Osteoblast (primary cell): ENCODE measurements at places on chromosomes 4 and X.

- peak; percentile 81 for DNase-seq
Measured at GRCh38 chrX:120310861-120311726, at the start of gene TMEM255A. Gene TMEM255A (minus strand): TSS chrX:120311461. CDS start chrX:120311309, 152 bp downstream.

GRCh38 chrX:93322110-93322509, 351.3 kb downstream of the NAP1L3 start:
- no peak for DNase-seq

DNA sequence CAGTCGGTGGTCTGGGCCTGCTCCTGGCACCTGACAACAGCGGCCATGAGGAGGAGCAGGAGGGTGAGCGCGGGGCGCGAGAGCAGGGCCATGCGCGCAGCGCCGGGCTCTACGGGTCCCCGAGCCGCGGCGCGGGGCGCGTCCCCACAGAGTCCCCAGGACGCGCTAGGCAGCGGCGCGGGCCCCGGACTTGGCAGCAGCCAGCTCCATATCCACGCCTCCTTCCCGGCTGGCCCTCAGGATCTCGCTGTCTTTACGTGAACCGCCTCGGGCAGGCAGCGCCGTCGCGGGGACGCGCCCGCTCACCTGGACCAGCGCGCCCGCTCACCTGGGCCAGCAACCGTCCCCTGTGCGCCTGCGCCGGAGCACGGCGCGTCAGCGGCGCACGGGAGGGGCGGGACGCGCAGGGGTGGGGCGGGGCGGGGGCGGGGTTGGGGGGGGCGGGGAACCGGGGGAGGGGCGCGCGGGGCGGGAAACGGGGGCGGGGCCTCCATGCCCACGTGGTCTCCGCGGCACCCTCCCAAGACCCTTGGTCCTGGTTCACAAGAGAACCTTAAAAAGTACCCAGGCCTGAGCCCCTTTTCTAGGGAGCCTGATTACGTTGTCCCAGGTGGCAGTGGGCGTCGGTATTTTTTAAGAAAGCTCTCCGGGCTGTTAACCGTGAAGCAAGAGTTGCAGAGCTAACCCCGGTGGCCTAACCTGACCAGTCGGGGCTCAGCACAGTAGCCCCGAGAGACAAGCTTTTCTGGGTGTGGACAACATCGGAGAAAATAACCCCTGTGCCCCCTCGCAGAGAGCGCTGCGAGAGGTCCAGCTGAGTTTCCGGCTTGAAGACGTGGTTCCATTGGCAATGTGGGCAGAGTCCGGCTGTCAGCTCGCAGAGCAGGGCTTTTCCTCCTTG, at the start of gene PLA2G12A:
PLA2G12A (minus strand) TSS at position 353 of the 901 bp plus-strand sequence; CDS start at position 92, 261 bp downstream.
- peak; percentile 98 for DNase-seq

DNA sequence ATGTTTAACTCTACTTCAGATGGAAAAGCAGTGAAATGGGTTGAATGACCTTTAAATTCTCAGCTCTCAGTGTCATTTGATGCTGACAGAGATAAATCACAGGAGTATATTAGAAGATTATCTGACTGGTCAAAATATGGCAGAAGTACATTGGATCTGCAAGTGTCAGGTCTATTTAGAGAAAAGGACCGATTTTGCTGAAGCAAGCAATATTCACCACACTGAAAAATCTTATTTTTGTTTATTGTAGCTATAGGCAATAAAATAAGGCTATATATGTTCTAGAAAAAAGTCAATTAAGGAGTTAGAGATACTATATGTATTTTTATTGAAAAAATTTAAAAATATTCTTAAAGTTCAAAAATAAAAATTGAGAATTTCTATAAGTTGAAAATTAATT, 325.3 kb downstream of the CXXC4 start:
- no peak for DNase-seq

DNA sequence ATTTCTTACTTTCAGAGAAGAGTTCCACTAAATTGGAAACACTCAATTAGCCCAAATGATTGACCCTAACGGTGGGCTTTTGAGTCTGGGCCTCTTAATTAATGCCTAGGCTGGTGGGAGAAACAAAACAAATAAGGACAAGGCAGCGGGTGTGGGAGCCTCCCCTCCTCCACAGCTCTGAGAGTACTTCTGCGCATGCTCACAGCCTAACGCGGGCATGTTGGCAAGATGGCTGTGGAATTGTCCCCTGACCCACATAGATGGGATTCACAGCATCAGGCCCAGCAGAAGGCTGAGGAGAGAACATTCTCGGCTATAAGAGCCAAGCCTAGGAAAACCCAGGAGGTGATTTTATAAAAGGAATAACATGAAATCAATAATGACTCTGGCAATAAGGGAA, 230.1 kb downstream of the HS6ST2 start:
- DNase-seq: no peak

DNA sequence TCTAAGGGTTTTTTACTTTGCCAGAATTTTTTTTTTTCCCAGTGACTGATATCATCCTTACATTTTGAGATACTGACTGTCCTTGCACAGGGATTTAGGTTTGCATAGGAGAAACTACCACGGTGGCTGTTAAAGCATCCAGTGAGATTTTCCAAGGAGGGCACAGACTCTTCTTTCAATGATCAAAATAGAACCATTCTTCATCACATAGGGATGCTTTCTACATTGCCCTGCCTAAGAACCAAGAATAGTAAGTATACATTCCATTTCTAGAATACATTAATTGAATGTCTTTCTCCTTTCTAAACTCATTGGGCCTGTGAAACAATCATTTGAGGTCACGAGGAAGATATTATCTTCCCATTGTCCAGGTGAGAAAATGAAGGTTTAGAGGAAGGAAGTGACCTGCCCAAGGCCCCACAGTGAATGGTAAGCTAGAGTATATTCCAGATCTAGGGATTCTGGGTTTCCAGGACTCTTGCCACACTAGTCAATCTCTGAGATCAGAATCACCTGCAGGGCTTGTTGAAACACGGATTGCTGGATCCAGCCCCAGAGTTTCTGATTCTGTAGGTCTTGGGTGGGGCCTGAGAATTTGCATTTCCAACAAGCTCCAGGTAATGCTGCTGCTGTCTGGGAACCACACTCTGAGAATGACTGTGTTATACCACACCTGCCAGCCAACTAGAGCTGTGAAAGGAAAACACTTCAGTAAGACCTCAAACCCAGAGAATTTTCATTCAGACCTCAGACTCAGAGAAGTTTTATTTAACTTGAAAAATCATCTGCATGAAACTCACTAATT, 17.7 kb upstream of the TMEM154 start:
- DNase-seq: no peak

- DNase-seq: no peak
Measured at GRCh38 chr4:25075129-25075528, 44.4 kb upstream of the LGI2 start.

DNA sequence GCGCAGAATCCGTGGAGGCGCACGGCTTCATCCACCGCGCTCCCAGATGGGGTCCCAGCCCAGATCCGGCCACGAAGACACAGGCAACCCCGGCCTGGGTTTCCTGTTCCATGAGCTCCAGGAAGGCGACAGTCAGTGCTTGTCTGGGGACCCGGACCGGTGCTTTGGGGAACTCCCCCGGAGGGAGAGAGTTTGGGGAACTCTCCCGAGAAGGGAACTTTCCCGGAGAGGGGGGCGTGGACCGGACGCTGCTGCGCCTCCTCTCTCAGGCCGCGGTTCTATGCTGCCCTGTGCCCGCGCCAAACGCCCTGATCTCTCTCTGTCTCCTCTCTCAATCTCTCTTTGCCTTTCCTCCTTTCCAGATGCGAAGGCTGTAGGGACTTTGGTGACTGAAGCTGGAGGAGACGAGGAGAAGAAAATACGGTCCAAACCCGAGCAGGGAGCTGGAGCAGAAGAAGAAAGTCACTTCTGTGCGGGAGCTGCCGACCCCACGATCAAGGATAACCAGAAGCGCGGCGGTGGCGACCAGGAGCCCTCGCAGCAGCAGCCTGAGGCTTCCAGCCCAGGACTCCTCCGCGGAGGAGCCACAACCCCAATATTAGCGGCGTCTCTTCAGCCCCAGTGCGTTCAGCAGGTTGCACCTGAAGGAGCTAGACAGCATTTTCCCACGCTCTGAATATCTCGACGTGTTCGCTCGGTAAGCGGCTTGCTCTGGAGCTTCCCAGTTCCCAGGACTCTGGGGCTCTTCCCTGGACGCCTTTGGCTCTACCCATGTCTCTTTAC, 47.6 kb upstream of the NKAP start:
- DNase-seq: no peak

GRCh38 chrX:29699239-29699638, 516.1 kb upstream of the MAGEB2 start:
- DNase-seq: no peak

- no peak for DNase-seq
Measured at GRCh38 chrX:43836435-43837184, 45.6 kb downstream of the MAOB start.

DNA sequence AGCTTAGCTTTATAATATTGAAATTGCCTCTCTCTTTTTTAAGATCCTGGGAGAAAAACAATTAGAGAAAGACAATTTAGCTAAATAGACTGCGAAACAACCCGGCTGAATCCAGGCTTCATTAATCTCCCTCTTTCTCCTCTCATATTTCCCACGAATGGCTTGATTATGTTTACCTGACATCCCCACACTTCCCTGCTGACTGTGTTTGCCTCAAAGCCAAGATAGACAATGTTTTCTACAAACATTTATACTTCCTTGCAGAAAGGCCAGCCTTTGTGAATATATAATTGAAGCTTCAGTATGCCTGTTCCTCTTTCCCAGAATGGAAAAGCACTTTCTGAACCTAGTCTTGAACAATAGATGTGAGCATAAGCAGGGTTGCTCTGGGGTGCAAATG, 566.8 kb downstream of the PDHA2 start:
- DNase-seq: no peak

- peak; percentile 72 for DNase-seq
Measured at GRCh38 chrX:21375708-21376009, 1.4 kb downstream of the CNKSR2 start.

DNA sequence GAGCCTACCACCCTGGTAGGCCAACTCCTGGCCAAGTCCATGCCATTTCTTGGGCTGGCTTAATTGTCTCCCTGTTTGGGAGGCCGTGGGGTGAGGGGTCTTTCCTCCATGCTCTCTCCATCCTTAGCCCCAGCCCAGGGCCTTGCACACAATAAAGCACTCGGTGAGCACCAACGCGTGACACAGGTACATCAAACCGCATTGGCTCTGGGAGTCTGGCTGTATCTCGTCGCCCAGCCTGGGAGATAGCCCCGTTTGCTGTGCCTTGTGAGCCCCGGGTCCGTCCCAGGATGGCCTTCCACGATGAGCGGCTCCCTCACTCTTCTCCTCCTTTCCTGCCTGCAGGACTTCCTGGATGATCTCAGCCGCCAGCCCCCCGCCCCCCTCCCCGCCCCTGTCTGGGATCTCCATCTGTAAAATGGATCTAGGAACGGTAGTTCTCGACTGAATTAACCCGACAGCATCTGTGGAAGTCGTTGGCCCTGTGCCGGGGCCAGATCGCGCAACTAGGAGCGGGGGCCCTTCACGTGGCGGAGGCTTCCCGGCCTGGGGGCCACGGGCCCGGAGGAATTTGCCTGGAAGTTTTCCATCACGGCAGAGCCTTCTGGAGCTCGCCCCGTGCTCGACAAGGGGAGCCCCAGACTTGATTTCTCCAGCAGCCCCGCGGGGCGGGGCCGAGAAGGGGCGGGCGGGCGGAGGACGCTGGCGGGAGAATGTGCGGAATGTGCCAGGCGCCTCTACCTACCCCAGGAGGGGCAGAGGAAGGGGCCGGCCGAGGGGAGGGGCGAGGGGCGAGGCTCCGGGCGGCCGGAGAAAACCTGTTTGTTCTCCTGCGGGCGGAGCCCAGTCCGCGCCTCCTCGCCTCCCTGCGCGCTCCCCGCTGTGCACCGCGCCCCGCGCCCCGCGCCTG, at the start of gene ZNF185:
ZNF185 (plus strand) TSS at position 846 of the 910 bp plus-strand sequence. CDS start 16,423 bp downstream, outside the sequence.
- DNase-seq: peak; percentile 73

- DNase-seq: no peak
Measured at GRCh38 chr4:23401572-23401971, 488.3 kb downstream of the PPARGC1A start.

DNA sequence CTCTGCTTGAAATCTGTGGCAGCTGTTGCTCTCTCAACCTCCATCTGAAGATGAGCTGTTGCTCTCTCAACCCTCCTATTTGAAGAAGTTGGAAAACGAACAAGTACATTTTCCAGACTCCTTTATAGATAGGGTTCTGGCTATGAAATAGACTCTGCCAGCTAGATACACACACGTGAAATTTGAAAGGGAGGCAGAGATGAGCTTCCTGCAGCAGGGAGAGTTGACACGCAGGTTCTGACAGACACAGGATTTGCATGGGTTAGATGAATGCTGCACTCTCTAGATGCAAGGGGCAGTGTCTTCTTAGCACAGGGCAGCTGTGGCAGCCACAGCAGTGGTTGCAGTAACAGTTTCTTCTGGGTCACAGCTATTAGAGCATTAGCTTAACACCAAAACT, 8.0 kb upstream of the PYURF start:
- DNase-seq: no peak

GRCh38 chr4:1472148-1472797, 66.0 kb upstream of the NKX1-1 start:
- DNase-seq: peak; percentile 71

DNA sequence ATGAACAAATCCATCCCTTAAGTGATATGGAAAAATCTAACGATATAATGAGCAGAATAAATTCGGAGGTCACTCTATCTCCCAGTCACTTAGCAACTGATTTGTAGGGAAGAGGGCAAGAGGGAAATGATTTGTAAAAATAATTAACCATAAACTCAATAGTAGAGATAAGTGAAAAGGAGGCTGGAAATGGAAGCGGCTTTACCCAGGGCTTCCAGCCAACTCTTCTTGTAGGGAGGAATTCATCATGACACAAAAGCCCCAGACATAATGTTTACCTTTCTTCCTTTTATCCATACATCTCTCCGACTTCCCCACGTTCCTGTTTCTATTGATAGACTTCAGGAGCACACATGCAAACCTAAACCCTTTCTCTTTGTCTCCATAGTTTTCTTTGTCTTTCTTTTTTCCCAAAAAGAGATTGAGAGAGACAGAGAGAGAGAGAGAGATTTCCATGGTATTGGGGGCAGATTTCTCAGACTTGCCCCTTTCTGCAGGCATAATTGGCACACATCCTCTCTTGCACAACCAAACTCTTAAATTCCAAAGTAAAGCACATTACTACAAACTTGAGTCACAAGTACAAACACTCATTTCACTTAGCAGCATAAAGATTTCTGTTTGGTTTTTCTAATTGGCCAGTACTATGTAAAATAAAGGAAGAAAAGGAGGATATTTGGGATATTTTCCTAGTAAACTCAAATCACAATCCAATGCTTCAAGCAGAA, 140.9 kb downstream of the MAPK10 start:
- peak; percentile 38 for DNase-seq

- DNase-seq: no peak
Measured at GRCh38 chr4:85951099-85951498, 408.8 kb downstream of the MAPK10 start.

DNA sequence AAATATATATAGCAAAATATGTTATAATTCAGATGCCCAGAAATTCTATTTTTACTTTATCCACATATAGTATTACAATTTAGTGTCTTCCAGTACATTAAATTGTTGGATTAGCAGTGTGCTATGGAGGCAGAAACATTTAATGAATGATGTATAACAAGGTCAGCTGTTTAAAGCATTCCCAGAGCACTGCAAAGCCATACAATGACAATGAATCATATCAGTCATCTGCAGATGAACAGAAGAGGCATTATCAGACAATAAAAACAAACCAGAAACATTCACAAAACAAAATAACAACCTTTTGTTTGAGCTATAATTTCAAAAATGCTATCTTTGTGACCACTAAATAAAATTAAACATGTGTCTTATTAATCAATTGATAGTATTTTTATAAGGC, 524.2 kb downstream of the FAT4 start:
- DNase-seq: no peak

- DNase-seq: no peak
Measured at GRCh38 chr4:128256539-128256938, 31.1 kb downstream of the PGRMC2 start.
